ENCODE measurements at places on chromosomes 7 and 10. TPM values are rescaled to one million over a fixed set of nuclear protein-coding genes. Genes with fewer than 3 reads are reported as not detected.

EN2 gene
- 0.56 TPM for total RNA-seq

C10orf105 gene
- total RNA-seq: 0.17 TPM

DNA sequence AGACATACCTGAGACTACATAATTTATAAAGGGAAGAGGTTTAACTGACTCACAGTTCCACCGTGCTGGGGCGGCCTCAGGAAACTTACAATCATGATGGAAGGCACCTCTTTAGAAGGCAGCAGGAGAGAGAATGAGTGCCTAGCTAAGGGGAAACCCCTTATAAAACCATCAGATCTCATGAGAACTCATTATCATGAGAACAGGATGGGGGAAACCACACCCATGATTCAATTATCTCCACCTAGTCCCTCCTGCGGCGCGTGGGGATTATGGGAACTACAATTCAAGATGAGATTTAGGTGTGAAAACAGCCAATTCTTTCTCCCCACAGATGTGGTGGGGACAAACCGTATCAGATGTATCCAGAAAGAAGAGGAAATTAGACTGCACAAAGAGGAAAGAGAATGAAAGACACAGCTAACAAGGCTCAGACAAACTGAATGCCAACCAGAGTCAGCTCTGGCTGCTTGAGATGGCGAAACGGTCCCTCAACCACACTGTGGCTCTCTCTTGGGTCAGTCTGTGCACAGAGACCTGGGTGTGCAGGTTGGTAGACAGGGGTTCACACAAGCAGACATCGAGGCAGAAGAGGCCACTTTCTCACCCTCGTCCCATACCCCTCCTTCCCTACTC, 375.6 kb downstream of the SFMBT2 start:
- H3K36me3 ChIP-seq: no peaks in the 10 kb centered on the region
- no peak overlapping the region for H3K27ac ChIP-seq
- no peaks in the 10 kb centered on the region for H3K27me3 ChIP-seq

DNA sequence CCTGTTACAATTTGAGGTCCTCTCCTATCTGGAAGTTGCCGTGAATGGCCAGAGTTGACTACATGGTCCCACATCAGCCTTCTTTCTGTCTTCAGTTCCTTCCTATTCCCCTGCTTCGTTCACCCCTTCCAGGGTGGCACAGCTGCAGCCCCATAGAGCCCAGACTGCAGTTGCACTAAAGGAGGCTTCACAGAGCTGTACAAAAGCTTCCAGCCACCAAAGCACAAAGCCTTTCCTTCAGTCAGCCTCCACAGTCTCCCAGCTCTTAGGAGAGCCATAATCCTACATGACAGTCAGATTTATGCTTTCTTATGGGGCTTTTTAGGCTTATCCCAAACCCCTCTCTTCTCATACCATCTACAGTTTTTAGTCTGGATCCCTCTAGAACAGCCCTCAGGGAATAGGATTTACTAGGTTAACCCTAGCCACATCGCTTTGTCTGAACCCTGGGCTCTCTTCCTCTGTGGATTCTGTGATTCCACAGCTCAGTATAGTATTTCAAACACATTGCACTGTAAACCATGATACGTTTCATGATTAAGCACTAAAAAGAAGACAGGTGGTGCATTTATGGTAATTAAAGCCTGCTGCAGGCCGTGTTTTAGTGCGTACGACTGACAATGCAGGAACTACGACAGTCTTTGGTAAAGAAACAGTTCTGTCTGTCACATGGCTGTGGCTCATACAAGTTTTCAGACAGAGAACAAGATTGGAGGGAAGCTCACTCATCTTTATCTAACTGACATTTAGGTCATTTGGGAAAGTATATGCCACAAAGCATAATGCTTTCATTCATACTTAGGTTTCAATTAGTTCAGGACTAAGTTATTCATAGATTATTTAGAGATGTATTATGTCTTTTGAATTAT, 208.3 kb upstream of the KMT2E start:
- no peaks in the 10 kb centered on the region for H3K4me1 ChIP-seq
- no peak for DNase-seq
- H3K36me3 ChIP-seq: no peaks in the 10 kb centered on the region
- H3K27me3 ChIP-seq: no peaks in the 10 kb centered on the region

- H3K27me3 ChIP-seq: no peaks in the 10 kb centered on the region
- no peak overlapping the region for H3K27ac ChIP-seq
- peaks cover 18% of the 10 kb centered on the region for H3K4me1 ChIP-seq
- no peak for DNase-seq
Observed at GRCh38 chr7:152363798-152364197, 72.0 kb downstream of the KMT2C start.

- H3K4me3 ChIP-seq: no peak overlapping the region
- no peak for DNase-seq
- H3K36me3 ChIP-seq: no peaks in the 10 kb centered on the region
- H3K4me1 ChIP-seq: peaks cover 36% of the 10 kb centered on the region
- no peak overlapping the region for H3K27ac ChIP-seq
Observed at GRCh38 chr10:73589563-73590126, 1.5 kb downstream of the USP54 start.

DNA sequence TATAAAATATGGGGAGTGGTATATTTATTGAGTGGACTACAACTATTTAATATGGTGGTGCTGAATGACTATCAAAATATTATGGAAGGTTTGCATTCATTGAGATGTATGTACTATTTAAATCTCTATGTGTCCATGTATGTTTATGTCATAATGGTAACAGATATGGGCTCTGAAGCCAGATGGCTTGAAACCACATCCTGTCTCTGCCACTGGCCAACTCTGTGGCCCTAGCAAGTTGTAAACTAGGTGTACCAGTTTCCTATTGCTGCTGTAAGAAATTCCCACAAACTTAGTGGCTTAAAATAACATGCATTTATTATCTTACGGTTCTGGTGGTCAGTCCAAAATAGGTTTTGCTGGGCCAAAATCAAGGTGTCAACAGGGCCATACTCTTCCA, 198.1 kb upstream of the NFE2L3 start:
- no peaks in the 10 kb centered on the region for H3K27me3 ChIP-seq
- H3K36me3 ChIP-seq: no peaks in the 10 kb centered on the region
- no peak overlapping the region for H3K4me3 ChIP-seq

DNA sequence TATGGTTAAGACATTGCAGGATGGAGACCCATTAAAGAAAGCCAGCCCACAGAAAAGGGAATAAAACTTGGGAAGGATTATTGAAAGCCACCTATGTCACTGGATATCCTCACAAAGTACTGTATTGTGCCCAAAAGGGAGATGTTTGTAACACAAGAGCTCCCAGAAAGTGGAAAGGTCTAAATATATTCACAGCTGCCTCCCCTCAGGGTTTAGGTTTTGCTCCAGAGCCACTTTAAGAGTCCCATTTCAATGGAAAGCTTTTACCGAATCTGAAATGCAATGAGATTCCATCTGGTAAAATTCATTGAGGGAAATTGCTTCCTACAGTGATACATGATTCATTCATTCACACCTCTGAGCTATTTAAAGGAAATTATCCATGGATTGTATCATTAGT, 176.4 kb downstream of the XPNPEP1 start:
- no peaks in the 10 kb centered on the region for H3K27me3 ChIP-seq
- no peaks in the 10 kb centered on the region for H3K36me3 ChIP-seq
- H3K27ac ChIP-seq: no peak overlapping the region

GRCh38 chr7:139618482-139619366, 95.2 kb downstream of the CLEC2L start:
- no peaks in the 10 kb centered on the region for H3K27me3 ChIP-seq
- no peak for DNase-seq
- H3K36me3 ChIP-seq: peaks cover 41% of the 10 kb centered on the region
- no peak overlapping the region for H3K27ac ChIP-seq

GRCh38 chr7:95867309-95867708, 95.0 kb downstream of the DYNC1I1 start:
- no peaks in the 10 kb centered on the region for H3K27me3 ChIP-seq
- H3K4me3 ChIP-seq: no peak overlapping the region
- H3K36me3 ChIP-seq: no peaks in the 10 kb centered on the region
- no peaks in the 10 kb centered on the region for H3K4me1 ChIP-seq

Measured in suprapubic skin (tissue), 4 donors.